ENCODE measurements at places on chromosomes 3 and 15. TPM values are rescaled to one million over a fixed set of nuclear protein-coding genes. Genes with fewer than 3 reads are reported as not detected.

- no peaks in the 10 kb centered on the region for H3K27me3 ChIP-seq
- no peaks in the 10 kb centered on the region for H3K4me1 ChIP-seq
- H3K27ac ChIP-seq = no peak overlapping the region
- no peaks in the 10 kb centered on the region for H3K36me3 ChIP-seq
- no peak for DNase-seq
- no peak overlapping the region for H3K4me3 ChIP-seq
Observed at GRCh38 chr3:40608091-40608490, 83.3 kb downstream of the ZNF621 start.

DNA sequence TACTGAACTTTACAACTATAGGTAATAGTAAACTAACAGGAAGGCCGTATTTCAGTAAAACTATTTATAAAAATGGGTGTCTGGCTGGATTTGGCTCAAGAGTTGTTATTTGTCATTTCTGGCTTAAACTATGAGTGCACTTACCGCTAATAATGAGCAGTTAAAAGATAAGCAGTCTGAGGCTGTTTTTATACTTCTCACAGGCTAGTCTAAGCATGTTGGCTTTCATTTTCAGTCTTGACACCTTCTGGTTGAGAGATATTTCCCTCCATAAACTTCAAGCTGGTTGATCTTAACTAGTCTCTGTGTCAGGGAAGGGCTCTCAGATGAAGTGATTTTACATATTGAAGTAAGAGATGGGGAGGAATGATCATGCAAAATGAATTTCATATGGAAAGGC is 96.1 kb downstream of the RSRC1 start:
- no peaks in the 10 kb centered on the region for H3K4me1 ChIP-seq
- no peaks in the 10 kb centered on the region for H3K27me3 ChIP-seq

DNA sequence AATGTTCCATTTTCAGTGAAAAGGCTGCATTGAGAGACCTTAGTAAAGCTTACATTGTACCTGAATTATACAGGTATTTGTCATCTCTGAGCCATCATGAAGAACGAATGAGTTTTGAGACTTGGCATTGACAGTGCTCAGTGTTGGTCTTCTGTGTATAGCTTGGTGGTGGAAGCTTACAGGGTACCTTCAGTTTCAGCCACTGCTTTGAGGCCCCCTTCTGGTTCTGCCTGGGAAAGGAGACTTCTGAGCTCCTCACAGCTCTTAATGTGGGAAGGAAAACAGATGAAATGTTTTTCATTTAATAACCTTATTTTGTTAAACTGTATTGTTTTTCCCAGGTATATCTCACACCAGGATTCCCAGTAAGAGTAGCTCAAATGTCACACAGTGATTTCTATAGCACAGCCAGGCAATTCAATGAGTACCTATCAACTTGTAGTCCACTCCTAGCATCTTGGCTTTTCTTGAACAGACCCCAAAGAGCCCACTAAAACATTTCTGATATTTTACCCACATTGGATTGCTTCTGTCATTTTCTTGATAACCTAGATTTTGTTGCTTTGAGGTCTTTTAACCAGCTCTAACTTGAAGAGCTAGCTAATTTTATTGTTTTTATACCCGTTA is 5.6 kb downstream of the SERPINI1 start:
- no peaks in the 10 kb centered on the region for H3K27me3 ChIP-seq
- no peak overlapping the region for H3K27ac ChIP-seq
- no peak for DNase-seq
- H3K4me3 ChIP-seq = no peak overlapping the region
- no peaks in the 10 kb centered on the region for H3K36me3 ChIP-seq
- no peaks in the 10 kb centered on the region for H3K4me1 ChIP-seq

LRRN1 gene
- total RNA-seq = 2.0 TPM

HCLS1 gene
- total RNA-seq = 93.6 TPM
